Stimulated activated CD4-positive, alpha-beta T cell treated with anti-CD3 and anti-CD28 coated beads, Interleukin-4, amount 100 ng/mL, for 4 hours (primary cell): ENCODE measurements at places on chromosomes 6 and 20.

DNA sequence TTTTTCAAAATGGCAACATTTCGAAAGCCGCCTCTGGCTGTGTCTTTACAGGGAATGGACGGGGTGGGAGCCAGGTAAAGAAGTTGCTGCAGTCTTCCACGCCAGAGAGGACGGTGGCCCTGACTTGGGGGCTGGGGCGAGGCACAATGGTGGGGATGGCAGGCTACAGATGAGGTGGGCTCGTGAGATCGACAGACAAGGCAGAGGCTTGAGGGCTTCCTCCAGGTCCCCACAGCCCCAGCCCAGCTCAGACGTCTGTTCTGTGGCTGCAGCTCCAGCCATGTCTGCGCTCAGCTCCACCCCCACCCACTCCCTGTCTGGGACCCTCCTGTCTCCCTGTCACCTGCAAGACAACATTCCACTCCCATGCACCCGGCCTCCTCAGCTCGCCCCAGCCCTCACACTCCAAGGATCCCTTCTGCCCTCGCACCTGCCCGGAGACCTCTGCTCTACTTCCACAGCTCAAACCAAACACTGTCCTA, 7.4 kb upstream of the C20orf144 start:
- no peak for DNase-seq

- no peak for DNase-seq
These were observed 380.6 kb upstream of the MAP3K7 start for GRCh38 chr6:90967471-90967870.

DNA sequence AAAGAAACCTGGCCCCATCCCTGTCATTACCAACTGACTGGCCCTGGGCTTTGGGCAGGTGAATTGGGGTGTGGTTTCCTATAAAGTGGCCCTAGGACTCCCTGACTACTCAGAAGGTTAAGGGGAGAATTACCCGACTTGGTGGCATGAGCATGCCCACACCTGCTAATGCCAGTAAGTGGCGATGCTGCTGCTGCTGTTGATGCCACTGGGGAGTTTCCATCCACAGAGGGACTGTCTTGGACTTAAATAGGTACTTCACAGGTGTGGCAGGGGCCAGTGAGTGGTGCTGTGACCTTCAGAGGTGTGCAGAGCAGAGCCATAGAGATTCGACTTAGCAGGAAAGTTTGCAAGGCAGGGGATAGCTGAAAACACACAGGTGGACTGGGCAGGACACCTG, 32.6 kb upstream of the MDFI start:
- no peak for DNase-seq

DNA sequence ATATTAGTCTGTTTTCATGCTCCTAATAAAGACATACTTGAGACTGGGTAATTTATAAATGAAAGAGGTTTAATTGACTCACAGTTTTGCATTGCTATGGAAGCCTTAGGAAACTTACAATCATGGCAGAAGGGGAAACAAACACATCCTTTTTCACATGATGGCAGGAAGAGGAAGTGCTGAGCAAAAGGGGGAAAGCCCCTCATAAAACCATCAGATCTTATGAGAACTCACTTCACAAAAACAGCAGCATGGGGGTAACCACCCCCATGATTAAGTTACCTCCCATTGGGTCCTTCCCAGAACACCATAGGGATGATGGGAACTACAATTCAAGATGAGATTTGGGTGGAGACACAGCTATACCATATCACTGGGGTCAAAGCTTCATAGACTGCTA, 254.2 kb downstream of the ERMARD start:
- DNase-seq = no peak

- DNase-seq = no peak
These were observed 8.8 kb upstream of the FBXO30 start for GRCh38 chr6:145823328-145823944.

- DNase-seq = peak; percentile 41
These were observed 1.3 kb downstream of the RGS19 start for GRCh38 chr20:64077876-64078551.

- DNase-seq = no peak
These were observed 6.9 kb upstream of the KIF16B start for GRCh38 chr20:16580147-16580546.

DNA sequence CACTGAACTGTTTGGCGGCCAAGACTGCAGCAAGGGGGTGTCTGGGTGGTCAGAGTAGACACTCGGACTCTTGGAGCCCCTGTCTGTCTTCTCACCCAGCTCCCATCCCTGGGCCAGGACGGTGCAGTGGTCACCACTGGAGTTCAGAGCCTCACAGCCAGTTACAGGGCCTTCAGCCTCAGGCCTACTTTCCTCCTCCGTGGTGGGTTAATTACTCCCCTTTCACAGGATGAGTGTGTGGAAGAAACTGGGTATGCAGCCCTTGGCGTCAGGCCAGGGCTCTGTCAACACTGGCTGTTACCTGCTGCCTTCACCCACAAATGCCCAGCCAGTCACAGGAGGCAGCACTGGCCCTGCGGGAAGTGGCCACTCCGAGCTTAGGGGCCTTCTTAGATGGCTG, 1.8 kb upstream of the YTHDF1 start:
- DNase-seq = no peak

- DNase-seq = peak; percentile 47
These were observed 17.4 kb upstream of the AVP start for GRCh38 chr20:3101737-3102574.

DNA sequence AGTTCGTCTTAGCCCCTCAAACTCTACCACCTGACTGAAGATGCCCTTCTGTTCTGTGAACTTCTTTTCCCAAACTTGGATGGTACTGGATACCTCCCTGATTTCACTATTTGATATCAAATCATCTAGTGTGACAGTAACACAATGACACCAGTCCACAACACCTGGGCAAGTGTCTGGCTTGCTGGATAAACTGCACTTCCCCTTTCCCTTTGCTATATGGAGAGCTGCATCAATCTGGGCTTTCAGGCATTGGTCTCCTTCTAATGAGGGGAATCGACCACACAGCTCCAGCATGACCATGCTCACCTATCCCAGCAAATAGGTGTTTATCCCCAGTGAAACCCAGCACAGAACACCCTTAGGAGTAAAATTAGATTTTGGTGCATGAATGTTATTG, 3.1 kb downstream of the F13A1 start:
- no peak for DNase-seq

GRCh38 chr6:47061309-47062300, 19.5 kb upstream of the ADGRF1 start:
- DNase-seq = no peak

DNA sequence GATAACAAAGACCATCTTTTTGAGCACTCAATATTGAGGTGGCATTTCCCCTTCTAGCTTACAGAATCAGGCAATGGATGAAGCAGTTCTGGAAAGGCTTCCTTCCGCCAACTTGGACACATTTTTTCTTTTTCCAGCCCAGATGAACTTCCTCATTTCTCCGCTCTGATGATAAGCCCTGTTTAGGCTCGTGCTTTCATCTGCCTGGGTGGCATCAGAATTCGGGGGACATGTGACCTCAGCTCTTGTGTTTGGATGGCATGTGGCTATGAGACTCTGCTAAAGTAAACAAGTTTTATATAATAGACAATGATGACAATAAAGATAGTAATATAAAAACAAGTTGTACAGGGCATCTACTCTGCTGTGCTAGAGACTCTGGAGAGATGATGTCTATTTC, 796.7 kb downstream of the DHX35 start:
- DNase-seq = no peak

GRCh38 chr20:18657575-18657974, 69.7 kb downstream of the DTD1 start:
- DNase-seq = no peak

- DNase-seq = no peak
These were observed 107.7 kb upstream of the SCP2D1 start for GRCh38 chr20:18705910-18706309.

GRCh38 chr6:31246051-31246521, 25.8 kb downstream of the HLA-C start:
- no peak for DNase-seq

DNA sequence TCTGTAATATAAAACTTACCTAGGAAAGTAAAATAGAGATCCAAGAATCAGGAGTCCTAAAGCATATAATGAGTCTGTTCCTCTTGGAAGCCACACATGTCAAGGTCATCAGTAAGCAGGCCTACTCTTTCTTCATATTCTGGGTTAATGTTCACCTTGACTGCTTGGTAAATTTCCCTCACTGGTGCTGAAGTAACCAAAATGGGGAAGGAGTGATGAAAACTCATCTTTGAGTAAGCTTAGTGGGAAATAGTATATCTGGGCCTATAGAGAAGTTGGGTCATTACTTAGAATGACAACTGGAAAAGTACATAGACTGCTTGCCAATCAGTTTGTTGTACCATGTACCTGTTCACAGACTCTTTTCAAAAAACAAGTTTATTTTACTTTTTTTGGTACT, 6.6 kb downstream of the TSPYL4 start:
- DNase-seq = no peak

- DNase-seq = no peak
These were observed 312.9 kb downstream of the GJA1 start for GRCh38 chr6:121748376-121748775.

- DNase-seq = no peak
These were observed 180.5 kb downstream of the OGFRL1 start for GRCh38 chr6:71468841-71469700.

- no peak for DNase-seq
These were observed 172.8 kb upstream of the PMEPA1 start for GRCh38 chr20:57882451-57883161.

- DNase-seq = no peak
These were observed 4.2 kb upstream of the TTPAL start for GRCh38 chr20:44471481-44471882.

GRCh38 chr6:26006086-26006939, 43.7 kb downstream of the TRIM38 start:
- no peak for DNase-seq

- DNase-seq = no peak
These were observed 4.5 kb upstream of the ENTPD6 start for GRCh38 chr20:25191051-25191450.

- DNase-seq = no peak
These were observed 98.3 kb downstream of the BMP7 start for GRCh38 chr20:57167971-57168701.

GRCh38 chr6:41695825-41696224, 39.6 kb downstream of the TFEB start:
- DNase-seq = no peak

GRCh38 chr6:44462797-44463727, 75.6 kb downstream of the CDC5L start:
- no peak for DNase-seq

DNA sequence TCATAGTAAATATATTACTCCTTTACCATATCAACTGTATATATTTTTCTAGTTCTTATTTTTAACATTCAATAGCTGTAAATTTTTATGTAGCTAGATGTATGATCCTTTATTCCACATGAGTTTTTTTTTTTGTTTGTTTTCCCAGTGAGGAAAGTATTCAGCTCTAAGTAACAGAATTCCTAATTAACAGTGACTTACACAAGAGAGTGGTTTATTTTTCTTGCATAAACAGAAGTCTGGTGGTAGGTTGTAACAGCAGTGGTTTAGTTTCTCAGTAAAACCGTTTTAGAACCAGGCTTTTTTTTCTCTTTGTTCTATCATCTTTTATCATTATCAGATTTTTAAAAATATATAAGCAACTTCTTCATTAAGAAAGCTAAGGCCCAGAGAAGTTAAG, 116.9 kb upstream of the FLRT3 start:
- DNase-seq = no peak

DNA sequence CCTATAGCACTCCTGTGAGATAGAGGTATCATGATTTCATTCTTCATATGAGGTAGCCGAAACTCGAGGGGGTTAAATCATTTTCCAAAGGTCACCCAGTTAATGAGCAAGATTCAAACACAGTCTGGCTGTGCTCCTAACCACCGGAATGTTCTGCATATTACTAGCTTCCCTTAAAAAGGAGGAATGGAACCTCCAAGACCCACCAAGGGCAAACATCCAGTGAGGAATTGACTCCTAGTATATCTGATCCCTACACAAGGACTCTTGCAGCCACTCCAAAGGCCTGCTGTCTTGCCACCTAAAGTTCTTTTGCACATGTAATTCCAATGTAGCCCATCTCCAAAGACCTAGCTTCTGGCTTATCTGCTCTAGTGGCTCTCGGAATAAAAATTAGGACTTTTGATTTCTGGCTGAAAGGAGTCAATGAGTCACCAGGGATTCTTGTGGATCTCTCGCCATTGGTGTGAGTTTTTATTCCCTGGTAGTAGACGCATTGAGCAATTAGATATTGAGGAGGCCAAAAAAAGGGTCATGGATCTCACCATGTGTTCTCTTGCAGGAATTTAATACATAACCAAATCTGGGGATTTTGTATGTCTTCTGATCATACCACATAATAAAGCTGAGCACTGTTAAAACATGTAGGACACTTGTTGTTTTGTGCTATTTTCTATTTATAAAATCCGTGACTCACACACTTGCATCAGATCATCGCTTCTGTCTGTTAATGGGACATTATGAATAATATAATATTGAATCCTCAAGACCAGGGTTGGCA, 9.1 kb downstream of the BCAS1 start:
- DNase-seq = no peak

- no peak for DNase-seq
These were observed 116.5 kb downstream of the LMBRD1 start for GRCh38 chr6:69680302-69680701.
